ENCODE measurements at places on chromosomes 13 and 19.

DNA sequence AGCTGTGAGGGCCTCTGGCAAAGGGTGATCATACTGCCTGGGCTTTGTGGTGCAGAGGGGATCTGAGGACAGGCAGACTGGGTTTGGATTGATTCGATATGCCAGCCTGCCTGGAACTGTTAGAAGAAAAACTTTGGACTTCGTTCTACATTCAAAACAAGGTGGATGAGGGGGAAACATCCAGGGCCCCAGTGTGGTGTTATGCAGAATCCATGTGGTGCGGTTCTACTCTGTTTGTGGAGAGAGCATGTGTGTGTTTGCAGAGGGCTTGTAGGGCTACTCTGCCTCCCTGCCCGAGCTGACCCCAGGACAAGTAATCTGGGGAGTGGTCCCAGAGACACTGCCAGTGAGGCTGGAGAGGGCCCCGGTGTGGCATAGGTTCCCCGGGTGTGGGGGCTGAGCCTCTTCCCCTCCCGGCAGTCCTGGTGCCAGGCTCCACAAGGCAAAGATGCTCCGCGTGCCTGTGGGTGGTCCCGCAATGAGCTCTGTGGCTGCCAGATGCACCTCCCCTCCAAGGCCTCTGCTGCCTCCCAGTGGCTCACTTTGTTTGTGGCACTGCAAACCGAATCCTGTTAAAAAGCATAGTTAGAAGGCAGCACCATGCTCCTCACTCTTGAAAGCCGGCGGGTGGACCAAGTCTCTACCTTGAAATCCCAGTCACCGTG lies 22.3 kb upstream of the TFDP1 start:
- DNase-seq: peak; percentile 70

DNA sequence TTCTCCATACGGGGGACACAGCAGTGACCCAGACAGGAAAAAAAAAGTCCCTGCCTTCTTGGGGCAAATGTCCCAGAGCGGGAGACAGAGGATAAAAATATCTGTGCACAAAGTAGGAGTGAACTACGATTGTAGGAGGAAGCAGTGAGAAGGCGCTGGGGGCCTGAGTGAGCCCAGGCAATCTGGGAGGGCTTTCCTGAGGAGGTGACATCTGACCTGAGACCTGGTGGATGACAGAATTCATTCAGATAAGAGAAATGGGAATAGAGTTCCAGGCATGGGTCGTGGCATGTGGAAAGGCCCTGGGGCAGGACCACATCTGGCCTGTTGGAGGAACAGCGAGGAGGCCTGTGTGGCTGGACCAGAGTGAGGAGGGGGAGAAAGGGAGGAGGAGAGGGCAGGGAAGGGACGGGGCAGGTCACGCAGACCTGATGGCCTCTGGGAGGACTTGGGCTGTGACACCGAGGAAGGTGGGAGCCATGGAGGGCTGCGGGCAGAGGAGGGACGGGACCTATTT lies 50.2 kb upstream of the NFIC start:
- DNase-seq: no peak

- no peak for DNase-seq
Observed at GRCh38 chr19:52226652-52227051, 36.8 kb downstream of the PPP2R1A start.

DNA sequence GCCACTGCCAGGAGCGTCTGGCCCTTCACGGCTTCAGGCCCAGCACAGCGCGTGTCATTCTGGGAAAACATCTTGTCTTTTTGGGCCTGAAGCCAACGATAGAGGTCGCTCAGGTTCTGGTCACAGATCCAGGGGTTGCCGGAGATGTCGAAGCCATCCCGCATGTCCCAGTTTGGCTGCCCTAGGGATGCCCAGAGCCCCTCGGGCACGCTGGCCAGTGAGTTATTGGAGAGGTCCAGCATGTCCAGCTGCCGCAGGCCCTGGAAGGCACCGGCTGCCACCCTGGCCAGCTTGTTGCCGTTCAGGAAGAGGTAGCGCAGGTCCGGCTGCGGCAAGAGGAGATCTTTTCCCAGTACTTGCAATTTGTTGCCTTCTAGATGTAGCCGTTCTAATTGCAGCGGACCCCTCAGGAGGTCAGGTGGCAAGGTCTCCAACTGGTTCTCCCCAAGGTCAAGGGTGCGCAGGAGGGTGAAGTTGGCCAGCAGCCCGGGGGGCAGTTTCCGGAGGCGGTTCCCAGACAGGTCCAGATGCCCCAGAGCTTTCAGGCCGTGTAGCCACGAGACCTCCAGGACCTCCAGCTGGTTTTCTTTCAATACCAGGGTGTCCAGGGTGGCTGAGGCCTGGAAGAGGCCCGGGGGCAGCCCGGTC lies 1.8 kb downstream of the LRG1 start:
- DNase-seq: no peak

- no peak for DNase-seq
Observed at GRCh38 chr13:114057166-114058050, 75.0 kb downstream of the RASA3 start.

- no peak for DNase-seq
Observed at GRCh38 chr13:71213252-71213821, 653.7 kb downstream of the DACH1 start.

GRCh38 chr19:8640402-8641004 lies 10.1 kb downstream of the NFILZ start:
- DNase-seq: no peak

DNA sequence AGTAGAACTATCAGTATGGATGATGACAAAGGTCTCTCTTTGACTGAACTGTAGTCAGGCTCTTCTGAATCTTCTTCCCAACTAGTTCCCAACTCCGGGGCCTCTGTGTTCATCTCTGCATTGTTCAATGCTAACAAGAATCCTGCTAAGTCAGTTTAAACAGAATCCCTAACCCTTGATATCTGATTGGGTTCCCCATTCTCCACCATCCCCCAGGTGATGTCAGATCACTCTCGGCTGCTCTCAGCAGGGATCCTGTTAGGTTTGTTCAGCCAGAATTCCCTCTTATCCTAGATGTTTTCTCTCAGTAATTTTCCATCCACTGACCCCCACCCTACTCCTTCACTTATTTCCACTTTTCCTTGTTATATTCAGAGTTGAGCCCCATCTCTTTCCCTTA lies 223.6 kb downstream of the RGCC start:
- no peak for DNase-seq

- peak; percentile 90 for DNase-seq
Observed at GRCh38 chr19:58346961-58347929, 6.0 kb downstream of the A1BG start.

DNA sequence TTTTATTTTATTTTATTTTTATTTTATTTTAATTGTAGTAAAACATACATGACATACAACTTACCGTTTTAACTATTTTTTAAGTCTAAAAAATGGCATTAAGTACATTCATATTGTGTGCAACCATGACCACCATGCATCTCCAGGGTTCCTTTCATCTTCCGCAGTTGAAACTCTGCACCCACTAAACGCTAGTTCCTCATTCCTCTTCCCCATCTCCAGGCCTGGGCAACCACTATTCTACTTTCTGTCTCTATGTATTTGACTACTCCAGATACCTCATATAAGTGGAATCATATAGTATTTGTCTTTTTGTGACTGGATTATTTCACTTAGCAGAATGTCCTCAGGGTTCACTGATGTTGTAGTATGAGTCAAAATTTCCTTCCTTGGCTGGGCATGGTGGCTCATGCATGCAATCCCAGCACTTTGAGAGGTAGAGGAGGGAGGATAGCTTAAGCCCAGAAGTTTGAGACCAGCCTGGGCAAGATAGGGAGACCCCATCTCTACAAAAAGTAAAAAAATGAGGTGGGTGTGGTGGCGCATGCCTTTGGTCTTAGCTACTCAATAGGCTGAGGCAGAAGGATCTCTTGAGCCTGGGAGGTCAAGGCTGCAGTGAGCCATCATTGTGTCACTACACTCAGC lies 55.7 kb upstream of the ZNF507 start:
- DNase-seq: no peak

- DNase-seq: no peak
Observed at GRCh38 chr13:28488376-28489005, 6.4 kb downstream of the FLT1 start.

DNA sequence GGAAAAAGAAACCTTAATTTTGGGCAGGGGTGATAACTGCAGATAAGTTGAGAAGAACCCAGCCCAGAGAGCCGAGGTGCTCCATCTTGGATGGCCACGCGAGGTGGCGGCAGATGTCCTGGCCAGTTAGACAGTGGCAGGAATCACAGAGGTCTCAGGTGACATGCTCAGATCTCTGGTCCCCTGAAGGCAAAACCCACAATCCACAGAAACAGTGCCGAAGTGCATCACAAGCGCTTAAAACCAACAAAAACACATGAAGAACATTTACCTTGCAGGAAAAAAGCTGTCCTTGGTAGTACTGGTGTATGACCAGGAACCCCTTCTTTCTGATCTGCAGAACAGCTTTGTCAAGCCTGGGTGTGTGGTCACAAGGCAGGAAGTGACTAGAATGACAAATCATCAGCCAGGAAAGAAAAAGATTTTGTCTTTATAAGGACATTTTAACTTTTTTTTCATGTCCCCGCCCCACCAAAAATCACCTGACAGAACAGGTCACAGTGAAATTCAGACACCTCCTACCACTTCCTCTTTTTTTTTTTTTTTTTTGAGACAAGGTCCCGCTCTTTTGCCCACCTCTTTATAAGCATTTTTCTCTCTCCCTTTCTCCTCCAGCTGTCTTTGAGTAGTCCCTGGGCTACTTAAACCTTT lies at the start of gene LCP1:
LCP1 (minus strand) TSS at position 338 of the 651 bp plus-strand sequence. CDS start 22,515 bp downstream, outside the sequence.
- no peak for DNase-seq

All from NCI-H1436 (cell line).